GDM1 (cell line): ENCODE measurements at places on chromosomes 16 and 17.

DNA sequence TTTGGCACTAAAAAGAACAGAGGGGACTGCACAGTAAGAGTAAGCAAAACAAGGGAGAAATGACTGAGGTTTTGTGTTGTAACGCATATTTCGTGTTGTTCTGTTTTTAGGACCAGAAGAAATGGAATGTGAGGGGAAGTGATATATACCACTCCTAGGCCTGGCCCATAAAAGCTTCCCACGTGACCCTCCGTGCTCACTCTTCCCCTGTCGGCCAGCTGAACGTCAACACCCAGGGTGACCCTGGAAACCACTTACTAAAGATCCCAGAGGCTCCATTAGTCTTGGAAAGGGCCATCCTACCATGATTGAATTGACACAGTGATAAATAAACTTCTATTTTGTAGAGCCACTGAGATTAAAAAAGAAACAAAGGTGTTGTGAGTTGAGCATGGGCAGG, 79.8 kb downstream of the HELZ start:
- no peak for DNase-seq

- DNase-seq: no peak
Observed at GRCh38 chr17:19391432-19391831, 4.4 kb upstream of the MFAP4 start.

- DNase-seq: no peak
Observed at GRCh38 chr16:89409161-89409711, 81.1 kb downstream of the ANKRD11 start.

DNA sequence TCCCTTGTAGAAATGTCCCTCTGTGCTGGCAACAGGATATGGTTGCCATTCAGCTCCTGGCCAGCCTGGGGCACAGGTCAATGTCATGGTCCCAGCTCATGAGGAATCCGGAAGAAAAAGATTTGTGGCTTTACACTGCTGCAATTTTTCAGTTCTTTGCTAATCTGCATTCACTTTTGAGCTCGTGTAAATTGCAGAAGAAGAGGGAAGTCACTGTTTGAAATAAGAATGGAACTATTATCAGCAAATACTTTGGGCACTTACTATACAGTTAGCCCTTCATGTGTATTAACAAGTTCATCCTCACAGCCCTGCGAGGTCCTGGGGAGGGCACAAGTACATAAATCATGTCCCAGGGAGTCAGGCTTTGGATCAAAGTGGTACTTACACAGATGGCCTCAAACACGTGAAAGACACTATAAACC, 14.2 kb downstream of the SLC47A2 start:
- DNase-seq: no peak

DNA sequence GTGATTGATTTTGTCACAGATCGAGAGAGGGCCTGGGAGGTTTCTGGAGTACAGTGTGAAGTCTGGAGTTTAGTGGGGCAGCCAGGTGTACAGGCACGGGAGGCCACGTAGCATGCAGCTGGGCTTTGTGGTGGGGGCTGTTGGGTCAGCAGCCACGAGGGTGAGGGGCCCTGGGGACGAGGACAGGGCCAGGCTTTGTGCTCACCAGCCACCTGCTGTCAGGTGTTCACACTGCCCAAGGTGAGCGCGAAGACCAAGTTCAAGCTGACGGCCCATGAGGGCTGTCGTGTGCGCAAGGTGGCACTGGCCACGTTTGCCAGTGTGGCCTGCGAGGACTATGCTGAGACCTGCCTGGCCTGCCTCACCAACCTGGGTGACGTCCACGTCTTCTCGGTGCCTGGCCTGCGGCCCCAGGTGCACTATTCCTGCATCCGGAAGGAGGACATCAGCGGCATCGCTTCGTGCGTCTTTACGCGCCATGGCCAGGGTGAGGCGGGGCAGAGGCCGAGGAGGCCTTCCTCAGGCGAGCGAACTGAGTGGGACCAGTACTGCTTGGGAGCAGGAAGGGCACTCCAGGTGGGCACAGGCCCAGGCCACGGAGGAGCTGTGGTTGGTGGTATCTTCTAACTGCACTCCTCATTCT, 15.9 kb downstream of the LLGL1 start:
- no peak for DNase-seq

DNA sequence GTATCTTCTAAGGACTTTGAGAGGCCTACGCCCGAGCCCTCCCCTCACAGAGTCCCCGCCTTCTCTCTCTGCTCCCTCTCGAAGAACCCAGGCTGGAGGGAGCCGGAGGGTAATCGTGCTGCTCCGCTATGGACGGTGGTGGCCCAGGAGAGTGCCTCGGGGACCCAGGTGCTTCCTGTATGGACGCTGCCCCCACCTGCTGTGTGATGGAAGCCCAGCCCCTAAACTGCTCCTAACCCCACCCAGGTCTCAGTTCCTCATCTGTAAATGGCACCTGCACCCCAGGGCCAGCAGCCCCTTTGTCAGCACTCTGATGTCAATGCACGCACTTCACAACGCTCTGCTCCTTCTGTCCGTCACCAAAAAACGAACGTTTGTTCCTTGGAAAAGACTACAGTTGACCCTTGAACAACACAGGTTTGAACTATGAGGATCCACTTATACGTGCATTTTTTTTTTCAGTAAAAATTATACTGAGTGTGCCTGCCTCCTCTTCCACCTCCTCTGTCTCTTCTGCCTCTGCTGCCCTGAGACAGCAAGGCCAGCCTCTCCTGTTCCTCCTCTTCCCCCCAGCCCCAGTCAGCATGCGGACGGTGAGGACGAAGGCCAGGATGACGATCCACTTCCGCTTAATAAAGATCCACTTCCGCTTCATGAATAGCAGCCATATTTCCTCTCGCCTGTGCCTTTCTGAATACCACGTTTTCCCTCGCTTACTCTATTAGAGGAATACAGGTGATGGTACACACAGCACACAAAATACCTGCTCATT, 118.3 kb downstream of the BANP start:
- no peak for DNase-seq

DNA sequence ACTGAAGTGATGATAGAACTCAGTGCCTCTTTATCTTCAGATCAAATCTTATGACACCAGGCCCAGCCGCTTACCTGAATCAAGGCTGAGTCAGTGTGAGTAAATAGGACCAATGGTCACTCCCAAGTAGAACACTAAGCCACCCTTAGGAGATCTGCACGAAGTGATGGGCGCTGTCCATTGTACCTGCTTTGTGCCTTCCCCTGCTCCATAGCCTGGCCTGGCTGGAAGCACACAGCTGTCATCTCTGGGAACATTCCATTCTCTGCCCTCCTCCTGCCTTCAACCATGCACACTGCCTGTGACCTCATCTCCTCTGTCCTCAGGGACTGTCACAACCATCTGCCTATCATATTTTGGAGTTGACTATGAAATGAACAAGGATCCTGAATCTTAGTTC, 279.5 kb upstream of the ASIC2 start:
- DNase-seq: no peak

DNA sequence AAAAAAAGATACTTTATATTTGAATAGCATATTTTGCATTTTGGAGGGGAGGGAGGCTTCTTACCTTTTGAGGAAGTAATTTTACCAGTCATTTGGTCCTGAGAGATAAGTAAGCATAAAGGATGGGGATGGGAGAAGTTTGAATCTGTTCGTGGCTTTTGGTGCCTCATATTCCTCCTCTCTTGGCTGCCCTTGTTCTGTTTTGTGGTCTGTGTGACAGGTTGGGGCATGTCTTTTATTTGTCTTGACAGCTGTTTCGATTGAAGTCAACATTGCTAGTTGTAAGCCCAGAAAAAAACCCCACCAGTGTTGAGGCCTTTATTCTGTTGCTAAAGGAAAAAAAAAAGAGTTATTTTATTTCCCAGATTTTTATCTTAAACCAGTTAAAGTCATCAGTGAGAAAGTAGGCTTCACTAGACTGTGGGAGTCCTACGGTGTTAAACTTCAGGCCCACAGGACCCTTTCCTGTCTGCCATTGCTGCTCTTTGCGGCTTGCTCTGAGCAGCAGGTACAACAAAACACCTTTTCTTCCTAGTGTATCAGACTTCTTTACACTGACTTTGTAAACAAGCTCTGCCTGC, 11.4 kb downstream of the SLC7A6 start:
- DNase-seq: peak; percentile 72

DNA sequence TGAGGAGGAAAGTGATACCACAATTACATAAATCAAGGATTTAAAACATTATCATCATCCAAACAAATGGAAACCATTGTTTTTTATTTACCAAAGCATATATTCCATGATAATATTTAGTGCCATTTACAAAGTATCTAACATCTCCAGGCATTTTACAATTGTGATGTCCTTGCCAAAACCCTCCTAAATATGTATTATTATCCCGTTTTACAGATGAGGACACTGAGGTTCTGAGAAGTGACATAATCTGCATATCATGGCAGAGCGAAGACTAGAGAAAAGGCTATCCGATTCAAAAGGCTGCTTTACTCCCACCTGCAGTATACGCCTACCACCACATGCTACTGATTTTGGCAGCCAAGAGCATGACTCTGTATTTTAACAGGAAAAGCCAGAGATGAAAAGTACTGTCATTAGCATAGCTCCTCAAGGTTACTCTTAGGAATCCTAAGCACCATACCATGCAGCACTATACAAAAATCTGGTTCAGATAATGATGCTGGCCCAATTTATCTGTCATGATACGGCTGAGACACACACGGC, 301.4 kb downstream of the CA10 start:
- no peak for DNase-seq

- no peak for DNase-seq
Observed at GRCh38 chr17:22490399-22490798, 798.1 kb downstream of the KCNJ18 start.
